Activated T-cell treated with anti-CD3 and anti-CD28 coated beads for 24 hours (primary cell): ENCODE measurements at places on chromosomes 16 and 17.

DNA sequence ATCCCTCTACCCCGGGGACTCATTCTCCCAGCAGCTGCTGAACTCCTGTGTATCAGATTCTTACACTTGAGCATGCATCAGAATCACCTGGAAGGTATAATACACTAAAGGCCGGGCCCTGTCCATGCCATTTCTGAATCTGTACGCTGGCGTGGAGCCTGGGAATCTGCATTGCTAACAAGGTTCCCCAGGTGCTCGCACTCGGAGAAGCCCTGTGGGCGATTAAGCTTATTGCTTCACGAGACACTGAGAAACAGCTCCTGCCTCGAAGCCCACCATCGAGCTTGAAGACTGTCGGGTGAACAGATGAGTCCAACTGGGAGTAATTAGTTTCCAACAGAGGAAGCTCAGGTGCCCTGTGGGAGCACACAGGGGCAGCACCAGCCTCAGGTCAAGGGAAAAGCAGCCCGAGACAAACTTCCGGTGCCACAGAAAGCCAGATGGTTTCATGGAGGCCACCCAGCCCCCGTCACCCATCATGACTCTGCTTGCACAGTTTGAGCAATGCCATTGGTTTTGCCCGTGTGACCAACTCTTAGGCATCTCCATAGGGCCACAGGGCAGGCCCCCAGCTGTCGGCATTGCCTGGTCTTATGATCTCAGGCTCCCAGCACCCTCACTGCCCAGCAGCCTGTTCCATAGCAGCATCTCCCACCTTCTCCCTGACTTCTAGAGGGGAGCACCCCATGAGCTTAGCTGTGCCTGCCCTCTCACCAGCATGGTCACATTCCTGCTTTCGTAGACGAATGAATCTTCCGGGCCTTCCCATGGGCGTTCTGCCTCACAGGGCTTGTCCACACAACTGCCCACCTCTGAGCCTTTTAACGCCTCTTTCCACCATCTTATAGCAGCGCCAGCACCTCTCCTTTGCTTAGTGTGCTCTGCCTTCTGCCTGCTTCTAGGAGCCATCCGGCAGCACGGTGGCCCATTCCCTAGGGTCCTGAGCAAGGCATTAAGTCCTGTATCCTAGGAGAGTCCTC lies 10.9 kb downstream of the CTRB2 start:
- DNase-seq = no peak

DNA sequence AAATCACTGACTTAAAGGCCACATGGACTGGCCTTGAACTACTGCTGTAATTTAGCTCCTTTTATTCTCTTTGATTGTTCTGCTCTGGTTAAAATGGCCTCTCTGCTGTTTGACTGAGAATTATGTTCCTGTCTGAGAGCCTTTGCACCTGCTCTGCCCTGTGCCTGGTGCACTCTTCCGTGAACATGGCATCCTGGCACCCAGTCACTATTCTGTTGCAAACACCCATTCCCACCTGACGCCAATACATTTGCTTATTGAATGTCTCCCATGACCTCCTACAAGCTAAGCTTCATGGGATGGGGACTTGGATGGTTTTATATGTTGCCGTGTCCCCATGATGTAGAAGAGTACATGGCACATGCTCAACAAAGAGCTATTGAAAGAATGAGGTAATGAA lies 20.1 kb downstream of the HSD17B2 start:
- no peak for DNase-seq

- DNase-seq = no peak
These were observed 13.2 kb downstream of the B3GNT9 start for GRCh38 chr16:67137605-67138004.

- DNase-seq = no peak
These were observed 102.1 kb downstream of the SNX29 start for GRCh38 chr16:12078405-12079280.

GRCh38 chr16:16149710-16150116 lies 73.6 kb downstream of the ABCC6 start:
- no peak for DNase-seq

GRCh38 chr16:27935076-27935475 lies 128.4 kb downstream of the GSG1L start:
- no peak for DNase-seq

- peak; percentile 73 for DNase-seq
These were observed 1.3 kb downstream of the ZNF821 start for GRCh38 chr16:71882505-71883167.

- DNase-seq = no peak
These were observed 24.2 kb downstream of the CYB5B start for GRCh38 chr16:69448470-69449193.

DNA sequence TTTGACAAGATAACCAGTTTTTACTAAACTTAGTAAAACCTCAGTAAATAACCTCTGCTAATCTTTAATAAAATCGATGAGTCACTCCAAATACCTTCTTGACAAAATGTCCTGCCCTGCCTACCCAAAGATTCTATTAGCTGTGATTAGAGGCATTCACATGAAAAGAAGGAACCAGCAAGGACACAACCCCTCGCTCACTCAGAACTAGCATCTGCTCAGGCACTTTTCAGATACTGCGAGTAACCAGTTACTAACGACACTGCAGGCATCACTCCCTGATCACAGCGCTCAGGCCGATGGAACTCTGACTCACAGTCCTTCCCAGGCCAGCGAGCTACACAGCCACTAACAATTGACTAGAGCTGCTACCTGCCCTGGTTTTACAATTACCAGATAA lies 24.3 kb downstream of the PELP1 start:
- DNase-seq = no peak

GRCh38 chr17:74210191-74211140 lies 2.9 kb upstream of the TTYH2 start:
- DNase-seq = peak; percentile 71

DNA sequence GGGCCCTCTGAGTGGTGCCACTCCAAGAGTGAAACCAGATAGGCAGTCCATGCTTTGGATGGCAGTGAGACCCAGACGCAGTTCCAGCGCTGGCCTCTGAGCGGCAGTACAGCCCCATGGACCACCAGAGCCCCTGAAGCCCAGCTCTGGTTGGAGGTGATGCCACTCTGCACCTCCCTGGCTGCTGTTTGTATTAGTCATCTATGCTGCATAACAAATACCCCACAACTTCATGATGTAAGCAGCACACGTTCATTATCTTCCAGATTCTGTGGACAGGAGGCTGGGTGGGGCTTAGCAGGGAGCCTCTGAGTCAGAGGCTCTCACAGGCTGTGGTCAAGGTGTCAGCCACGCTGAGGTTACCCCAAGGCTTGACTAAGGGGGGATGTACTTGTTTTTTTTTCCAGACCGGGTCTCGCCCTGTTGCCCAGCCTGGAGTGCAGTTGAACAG lies 5.1 kb upstream of the NME4 start:
- DNase-seq = peak; percentile 80

- DNase-seq = no peak
These were observed 166.4 kb downstream of the TANC2 start for GRCh38 chr17:63132459-63132911.

DNA sequence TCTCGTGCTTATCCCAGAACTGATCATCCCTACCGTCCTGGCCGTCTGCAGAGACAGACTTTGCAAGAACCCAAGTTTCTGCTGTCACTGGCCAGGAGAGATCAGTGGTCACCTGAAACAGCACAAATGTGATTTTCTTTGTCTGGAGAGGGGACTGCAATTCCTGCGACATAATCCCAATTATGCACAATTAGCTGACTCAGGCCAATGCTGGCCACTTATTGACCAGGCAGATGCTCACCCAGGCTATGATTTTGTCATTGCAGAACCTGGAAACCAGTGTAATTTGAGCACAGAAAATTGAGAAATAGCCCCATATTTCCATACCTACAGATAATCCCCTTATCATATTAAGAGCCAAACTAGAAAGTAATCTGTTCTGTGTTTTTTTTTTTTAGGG lies 34.7 kb downstream of the SALL1 start:
- no peak for DNase-seq

- DNase-seq = no peak
These were observed 94.4 kb upstream of the CPHXL start for GRCh38 chr16:75820672-75821071.

DNA sequence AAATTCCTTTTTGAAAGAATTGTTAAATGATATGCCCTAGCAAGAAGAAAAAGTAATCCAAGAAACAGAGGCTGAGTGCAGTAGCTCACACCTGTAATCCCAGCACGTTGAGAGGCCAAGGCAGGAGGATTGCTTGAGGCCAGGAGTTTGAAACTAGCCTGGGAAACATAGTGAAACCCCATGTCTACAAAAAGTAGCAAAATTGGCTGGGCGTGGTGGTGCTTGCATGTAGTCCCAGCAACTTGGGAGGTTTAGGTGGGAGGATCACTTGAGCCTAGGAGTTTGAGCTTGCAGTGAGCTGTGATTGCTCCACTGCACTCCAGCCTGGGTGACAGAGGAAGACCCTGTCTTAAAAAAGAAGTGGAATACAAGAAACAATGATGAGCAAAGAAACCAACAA lies 56.1 kb downstream of the NT5M start:
- no peak for DNase-seq

DNA sequence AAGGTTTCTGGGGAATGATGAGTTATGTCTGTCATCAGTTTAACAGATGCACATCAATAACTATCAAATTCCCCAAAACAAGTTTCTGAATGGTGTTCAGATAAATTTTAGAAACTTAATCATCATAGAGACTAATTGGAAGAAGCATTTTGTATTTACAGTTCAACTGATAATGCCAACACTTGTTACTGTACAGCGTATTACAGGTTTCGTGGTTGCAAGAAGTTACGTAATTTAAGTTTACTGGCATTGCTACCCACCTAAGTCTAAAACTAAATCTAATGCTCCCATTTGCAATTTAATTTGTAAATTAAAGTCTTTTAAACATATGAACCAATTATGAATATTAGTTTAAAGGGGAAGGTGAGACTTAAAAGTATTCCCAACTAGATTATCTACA lies 3.0 kb downstream of the SRSF1 start:
- no peak for DNase-seq

DNA sequence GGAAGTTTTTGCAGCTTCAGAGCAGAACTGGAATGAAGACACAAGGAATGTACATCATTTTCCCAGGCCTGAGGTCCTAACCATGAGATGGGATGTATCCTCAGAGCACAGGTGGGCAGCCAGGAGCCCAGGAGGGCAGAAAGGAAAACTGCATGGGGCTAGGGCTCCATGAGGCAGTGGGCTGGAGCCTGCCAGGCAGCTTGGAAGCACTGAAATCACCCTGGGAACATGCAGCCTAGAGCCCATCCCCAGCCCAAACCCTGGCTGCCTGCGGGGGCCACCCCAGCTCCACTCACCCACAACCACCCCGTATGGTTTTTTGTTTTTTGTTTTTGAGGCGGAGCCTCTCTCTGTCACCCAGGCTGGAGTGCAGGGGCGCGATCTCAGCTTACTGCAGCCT lies 86.2 kb upstream of the SIAH1 start:
- DNase-seq = no peak

DNA sequence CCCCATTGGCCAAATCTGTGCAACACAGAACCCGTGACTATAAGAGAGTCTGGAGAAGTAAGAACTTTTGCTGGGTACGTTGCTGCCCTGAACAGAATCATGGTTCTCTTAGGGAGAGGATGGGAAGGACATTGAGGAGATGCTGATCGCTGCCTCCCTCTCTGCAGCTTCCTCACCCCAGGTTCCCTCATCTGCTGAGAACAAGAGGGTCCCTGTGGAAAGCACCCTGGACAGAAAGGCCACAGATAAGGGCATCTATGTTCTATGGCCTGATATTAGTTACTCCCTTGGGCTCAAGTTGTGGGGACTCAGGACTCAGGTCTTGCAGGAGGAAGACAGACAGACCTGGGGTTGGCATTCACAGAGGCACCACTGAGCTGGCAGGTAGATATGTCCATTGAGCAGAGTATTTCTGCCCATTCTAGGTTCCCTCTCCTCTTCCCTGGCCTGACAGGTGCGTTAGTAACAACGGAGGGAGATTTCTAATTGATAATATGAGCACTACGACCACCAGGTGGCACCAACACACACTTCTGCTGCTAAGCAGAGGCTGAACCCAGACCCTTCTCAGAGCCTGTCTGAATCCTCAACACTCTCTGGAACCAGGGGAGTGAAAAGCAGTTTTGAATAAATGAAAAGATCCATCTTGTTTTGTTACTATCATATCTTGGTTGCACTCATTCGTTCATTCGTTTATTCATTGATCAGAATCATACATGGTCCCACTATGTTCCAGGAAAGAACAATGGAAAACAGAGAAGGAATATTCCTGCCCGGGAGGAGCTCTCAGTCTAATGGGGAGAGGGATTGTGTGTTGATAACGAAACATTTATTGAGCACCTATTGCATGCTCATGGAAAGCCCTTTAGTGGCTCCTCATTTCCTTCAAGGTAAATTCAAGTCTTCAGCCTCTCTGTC lies 56.4 kb downstream of the SLC6A2 start:
- peak; percentile 53 for DNase-seq

- DNase-seq = no peak
These were observed 354.0 kb upstream of the EEF2KMT start for GRCh38 chr16:5451641-5452040.

- no peak for DNase-seq
These were observed 18.8 kb upstream of the MYOCD start for GRCh38 chr17:12646761-12647422.

GRCh38 chr16:11915114-11915643 lies 577 bp downstream of the GSPT1 start:
- DNase-seq = no peak

- DNase-seq = no peak
These were observed 823 bp downstream of the NBR1 start for GRCh38 chr17:43171586-43172487.

- DNase-seq = no peak
These were observed 202.3 kb downstream of the CPPED1 start for GRCh38 chr16:12601290-12601900.

DNA sequence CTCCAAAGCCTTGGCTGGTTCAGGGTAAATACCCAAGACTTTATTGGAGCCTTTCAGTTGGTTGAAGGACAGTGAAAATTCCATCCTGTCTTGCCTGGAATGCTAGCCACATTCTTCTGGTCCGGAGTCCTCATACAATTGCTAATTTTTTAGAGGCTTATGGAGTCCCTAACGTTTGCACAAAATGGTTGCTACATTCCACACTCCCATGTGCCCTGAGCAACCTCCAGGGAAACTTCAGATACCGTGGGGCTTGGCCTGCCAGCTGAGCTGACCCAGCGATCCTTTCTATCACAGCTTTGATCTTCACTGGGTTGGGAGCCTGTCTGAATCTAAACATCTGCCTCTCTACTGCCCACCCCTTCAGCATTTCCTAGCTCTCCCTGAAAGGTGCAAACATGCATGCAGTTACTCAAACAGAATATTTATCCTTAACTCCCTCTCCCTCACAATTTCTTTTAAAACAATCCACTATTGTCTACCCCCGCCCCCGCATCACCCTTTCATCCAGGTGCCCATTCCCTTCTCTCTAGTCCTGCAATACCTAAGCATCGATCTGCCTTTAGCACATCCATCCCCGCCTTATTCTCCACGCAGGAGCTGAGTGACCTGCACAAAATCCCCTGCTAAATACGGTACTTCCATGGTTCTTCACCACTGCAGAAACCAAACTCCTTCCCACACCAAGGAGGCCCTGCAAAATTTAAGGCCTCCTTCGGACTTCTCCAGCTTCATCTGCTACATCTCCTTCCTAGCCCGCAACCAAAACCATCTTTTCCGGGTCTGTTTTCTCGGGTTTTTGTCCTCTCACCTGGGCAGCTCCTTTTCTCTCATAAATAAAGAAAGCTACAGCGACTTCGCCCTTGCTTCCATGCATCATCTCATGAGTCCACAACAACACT lies 810 bp upstream of the GAN start:
- DNase-seq = no peak
